ENCODE measurements at places on chromosomes 6 and 20.
A peak's percentile ranks its signal among the peaks of the same experiment; 100 is the strongest.

GRCh38 chr6:25735261-25735660 lies 19.3 kb upstream of the SLC17A4 start:
- no peak for DNase-seq

GRCh38 chr20:17443131-17443858 lies 87.9 kb downstream of the BFSP1 start:
- no peak for DNase-seq

- DNase-seq, result no peak
Observed at GRCh38 chr6:71651636-71652035, 234.7 kb upstream of the RIMS1 start.

- DNase-seq, result no peak
Observed at GRCh38 chr6:108831104-108831503, 17.1 kb upstream of the ARMC2 start.

- no peak for DNase-seq
Observed at GRCh38 chr6:3808759-3809514, 40.2 kb upstream of the FAM50B start.

GRCh38 chr6:12297363-12298016 lies 7.3 kb downstream of the EDN1 start:
- no peak for DNase-seq

GRCh38 chr6:15402406-15403045 lies 156.7 kb downstream of the JARID2 start:
- DNase-seq, result no peak

- DNase-seq, result no peak
Observed at GRCh38 chr6:98831959-98832283, 2.5 kb upstream of the POU3F2 start.

- no peak for DNase-seq
Observed at GRCh38 chr6:41518118-41518517, 28.1 kb upstream of the FOXP4 start.

DNA sequence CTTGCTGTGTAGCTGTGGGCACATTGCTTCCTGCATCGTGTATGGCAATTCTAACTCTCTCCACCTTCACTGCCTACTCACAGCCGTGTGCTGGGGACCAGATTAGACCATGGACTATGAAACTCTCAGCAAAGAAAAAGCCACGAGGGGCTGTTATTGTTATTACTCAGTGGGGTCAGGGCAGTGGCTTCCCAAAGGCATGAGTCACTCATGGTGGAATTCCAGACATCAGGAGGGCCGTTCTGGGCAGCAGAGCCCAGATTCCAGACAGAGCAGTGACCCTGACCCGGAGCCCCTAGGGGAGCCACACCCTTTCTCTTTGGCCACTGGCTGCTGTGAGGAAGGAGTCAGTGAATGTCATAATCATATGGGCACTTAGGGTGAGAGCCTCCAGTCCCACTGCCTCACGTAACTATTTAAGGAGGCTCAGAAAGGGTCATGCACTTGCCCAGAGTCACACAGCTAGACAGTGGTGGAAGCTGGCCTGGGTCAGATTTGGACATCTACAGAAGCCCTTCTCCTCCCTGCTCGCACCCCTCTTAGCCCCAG lies 22.2 kb upstream of the CCN5 start:
- no peak for DNase-seq

- no peak for DNase-seq
Observed at GRCh38 chr6:43205849-43206248, 23.4 kb downstream of the DNPH1 start.

- no peak for DNase-seq
Observed at GRCh38 chr6:165090242-165090641, 219.2 kb downstream of the C6orf118 start.

GRCh38 chr6:108687921-108688320 lies 127.2 kb downstream of the FOXO3 start:
- DNase-seq, result no peak

DNA sequence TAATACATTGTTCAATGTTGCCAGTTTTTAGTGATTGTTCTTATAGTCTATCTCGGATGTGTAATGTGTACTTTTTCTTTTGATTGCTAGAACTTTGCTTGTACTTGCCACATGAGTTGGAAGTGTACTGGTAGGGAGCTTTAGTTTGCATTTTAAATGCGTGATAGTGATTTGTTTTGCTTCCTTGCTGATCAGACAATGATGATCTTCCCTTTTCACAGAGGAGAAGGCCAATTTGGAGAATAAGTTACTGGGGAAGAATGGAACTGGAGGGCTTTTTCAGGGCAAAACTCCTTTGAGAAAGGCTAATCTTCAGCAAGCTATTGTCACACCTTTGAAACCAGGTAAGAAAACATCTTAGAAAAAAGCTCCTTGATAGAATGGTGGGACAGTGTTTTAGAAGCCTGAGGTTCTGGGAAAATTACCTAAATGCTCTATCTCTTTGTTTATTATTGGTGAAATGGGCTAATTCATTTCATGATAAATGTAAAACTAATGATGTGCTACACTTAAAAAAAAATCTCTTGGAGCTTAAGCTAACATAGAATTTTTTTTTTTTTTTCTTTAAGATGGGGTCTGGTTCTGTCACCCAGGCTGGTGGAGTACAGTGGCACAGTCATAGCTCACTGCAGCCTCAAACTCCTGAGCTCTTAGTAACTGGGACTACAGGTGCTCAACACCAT lies 20.9 kb downstream of the TPX2 start:
- DNase-seq, result no peak

DNA sequence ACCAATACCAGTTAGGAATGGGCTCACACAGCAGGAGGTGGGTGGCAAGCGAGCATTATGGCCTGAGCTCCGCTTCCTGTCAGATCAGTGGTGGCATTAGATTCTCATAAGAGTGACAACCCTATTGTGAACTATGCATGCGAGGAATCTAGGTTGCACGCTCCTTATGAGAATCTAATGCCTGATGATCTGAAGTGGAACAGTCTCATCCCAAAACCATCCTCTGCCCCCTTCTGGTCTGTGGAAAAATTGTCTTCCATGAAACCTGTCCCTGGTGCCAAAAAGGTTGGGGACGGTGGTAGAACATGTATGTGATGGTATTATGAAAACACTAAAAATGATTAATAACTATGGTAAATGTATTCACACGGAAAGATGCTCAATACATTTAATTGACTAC lies 99.7 kb upstream of the HIVEP1 start:
- DNase-seq, result peak; percentile 50

DNA sequence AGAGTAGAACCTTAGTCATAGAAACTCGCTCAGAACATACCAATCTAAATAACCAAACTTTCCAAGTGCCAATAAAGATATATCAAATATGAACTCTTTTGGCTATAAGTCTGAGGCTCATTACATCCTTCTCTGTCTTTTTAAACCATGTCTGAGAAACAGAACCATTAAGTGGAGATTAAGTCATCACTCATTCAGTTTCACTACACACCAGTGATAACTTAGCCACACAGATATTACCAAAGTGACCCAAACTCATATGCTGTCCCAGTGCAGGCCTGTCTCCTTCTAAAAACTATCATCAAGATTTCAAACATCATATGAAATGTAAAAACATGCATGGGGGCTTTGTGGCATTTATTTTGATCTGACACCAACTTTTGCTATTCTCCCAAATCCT lies 12.0 kb downstream of the GCLC start:
- no peak for DNase-seq

DNA sequence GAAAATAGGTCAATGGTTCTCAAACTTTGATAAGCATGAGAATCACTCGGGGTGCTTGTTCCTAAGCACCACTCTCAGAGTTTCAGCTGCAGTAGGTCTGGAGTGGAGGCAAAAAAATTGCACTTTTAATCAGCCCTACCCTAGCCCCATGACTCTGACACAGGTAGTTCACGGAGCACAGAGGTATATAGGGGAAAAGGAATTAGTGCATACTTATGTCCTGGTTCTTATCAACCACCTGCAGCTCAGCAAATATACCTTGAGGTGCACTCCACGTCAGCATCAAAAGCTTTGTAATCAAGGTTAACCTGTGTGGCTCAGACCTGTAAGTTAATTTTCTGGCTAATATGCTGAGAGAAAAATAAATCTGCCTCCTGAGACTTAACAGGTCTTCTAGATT lies 138.8 kb upstream of the HMGN3 start:
- DNase-seq, result no peak

- DNase-seq, result no peak
Observed at GRCh38 chr6:10385524-10386132, 29.2 kb downstream of the TFAP2A start.

DNA sequence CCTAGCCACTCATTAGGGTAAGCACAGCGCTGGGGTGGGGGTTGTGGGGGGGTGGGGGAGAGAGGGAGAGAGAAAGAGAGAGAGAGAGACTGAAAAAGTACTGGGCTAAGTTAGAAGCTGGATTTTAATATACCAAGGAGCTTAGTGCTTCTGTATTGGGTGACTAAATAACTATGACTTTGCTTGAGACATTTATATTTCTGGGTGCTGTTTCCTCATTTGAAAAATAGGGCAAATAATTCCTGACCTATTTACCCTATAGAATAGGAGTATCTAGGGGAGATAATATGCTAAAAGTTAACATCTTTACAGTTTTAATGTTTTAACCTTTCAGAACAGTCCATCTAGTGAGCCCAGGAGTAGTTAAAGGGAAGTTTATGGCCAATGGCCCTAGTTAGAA lies 7.7 kb downstream of the NKAIN2 start:
- no peak for DNase-seq

DNA sequence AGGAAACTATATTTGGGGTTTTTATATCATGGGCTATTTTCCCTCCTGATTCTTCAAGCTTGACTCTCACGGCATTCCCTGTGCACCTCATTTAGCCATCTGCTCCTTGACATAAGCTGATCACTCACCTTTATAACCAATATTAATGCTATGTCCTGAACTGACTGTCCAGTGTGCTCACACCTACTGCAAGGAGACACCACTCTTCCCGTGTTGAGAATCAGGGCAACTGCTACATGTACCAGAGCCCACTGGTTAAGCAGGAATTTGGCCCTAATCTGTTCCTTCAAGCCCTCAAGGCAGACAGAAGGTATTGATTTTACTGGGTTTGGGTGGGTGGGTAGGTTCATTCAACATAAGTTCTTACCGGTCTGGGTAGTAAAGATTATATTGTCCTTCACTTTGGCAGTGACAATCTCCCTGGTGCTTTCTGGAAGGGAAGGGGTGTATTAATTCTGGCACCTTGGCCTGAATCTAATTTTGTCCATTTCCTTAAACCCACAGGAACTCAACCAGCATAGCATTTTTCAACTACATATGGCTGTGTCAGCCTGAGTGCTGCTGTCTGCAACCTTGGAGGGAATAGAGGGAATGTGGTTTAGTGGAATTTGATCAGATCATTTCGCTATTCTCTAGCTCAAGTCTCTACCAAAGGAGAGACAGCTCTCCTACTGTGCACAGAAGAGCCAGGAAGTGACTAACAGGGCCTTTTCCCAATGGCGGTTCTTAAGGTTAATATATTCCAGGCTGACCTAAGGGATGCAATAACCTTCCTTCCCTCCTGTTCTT lies 293.2 kb downstream of the BTBD9 start:
- no peak for DNase-seq

- no peak for DNase-seq
Observed at GRCh38 chr6:132465530-132466485, 47.1 kb downstream of the STX7 start.

GRCh38 chr6:165770397-165771082 lies 107.5 kb upstream of the PDE10A start:
- no peak for DNase-seq

DNA sequence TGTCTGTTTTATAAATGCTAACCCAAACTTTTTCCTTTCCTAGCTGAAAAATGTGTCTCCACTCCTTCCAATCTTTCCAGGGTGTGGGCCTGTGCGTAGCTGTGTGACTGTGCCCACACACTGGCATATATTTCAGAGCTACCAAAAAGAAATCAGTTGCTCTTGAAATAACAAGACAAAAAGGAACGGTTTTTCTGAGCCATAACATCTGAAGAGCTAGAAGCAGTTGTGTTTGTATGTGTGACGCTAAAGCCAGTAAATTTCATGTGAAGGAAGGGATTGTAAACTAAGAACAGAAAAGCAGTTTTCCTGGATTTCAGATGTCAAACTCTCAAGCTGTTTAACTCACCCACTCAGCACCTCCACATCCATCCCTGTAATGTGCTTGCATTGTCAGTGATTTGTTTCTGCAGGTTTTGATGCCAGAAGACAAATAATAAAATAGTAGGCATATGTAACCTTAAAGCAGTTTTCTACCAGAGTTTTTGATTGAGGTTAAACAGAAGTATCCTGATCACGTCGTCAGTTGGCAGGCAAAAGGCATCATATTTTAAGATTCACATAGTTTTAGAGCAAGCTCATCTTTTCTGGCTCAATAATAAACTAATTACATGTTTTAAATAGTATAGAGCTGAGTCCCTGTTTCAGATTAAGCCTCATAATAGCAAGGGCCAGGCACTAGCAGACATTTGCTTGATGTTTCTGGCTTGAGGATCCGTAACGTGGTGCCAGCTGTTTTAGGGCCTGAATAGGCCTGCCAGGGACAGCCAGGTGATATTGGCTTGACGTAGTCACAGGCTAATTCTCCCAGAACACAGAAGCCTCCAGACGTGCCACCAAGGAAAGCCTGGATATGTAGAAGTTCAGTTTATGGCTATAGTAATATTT lies 90.9 kb downstream of the FOXO3 start:
- no peak for DNase-seq

DNA sequence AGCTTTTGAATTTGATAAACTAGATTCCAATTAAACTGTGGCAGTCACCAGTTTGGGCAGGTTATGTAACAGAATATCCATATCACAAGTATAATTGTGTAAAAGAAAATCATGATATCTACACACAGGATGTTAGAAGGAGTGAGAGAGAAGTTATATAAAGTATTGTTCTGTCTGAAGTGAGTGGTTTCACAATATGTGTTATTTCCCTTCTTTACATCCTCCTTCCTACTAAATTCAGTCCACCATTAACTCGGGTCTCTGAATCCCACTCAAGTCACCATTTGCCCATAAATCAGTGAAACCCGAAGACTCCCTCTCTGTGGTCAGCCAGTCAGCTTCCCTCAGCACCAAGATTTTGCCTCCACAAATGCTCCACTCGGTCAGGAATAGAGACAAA lies 796 bp downstream of the HLA-DQB1 start:
- peak; percentile 51 for DNase-seq

DNA sequence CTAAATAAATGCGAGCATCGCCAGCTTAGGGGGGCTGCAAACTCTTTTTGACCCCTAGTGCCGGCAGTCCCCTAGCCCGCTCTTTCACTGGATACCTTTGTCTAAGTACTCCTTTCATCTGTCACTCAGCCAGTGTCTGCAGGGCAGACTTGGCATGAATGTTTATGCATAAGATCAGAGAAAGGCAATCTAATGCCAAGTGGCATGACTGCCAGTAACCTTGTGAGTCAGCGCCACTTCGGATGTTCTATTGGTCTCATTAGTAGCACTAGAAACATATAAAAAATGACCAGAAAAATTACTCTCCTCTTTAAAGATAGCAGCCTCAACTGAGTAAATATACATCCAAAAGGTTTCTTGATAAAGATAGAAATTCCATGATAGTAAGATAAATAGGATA lies 192.2 kb downstream of the TBC1D32 start:
- no peak for DNase-seq

GRCh38 chr6:123777563-123777962 lies 26.1 kb upstream of the NKAIN2 start:
- no peak for DNase-seq

DNA sequence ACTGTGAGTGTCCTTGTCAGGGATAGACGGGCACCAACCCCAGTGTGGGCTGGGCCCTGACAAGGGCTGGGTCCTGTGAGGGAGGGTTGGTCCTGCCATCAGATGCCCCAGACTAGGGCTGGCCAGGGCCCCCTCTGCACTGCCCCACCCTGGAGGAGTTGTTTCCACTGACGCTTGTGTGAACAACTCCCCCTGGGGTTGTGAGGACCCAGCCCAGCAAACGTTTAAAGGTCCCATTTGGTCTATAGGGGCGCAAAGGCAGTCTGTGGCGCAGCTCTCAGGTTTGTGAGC lies 104.1 kb downstream of the BMP7 start:
- no peak for DNase-seq
